ENCODE measurements at places on chromosomes 6 and 20.
A peak's percentile ranks its signal among the peaks of the same experiment; 100 is the strongest.

GRCh38 chr6:100913400-100914276, 32.5 kb upstream of the ASCC3 start:
- no peak for DNase-seq

DNA sequence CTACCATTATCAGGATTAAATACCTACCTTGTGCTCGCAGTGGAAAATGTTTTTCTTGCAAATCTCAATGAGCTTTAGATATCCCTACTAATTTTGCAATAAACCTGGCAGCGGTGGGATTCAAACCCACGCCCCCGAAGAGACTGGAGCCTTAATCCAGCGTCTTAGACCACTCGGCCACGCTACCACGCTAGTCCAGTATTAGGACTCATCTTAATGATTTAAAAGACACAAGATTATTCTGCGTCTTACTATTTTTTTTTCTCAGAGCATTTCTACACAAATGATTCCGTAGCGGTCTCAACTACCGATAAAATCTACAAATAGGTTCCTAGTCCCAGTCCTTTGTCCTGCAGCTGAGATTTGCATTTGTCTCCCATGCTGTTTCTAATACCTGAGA, 35.2 kb upstream of the ZSCAN23 start:
- no peak for DNase-seq

GRCh38 chr6:165654144-165654543, 8.9 kb downstream of the PDE10A start:
- DNase-seq = no peak

GRCh38 chr6:31386977-31387376, 16.4 kb upstream of the MICA start:
- no peak for DNase-seq

- peak; percentile 85 for DNase-seq
Observed at GRCh38 chr6:119078376-119079282, at the start of gene FAM184A. TSS of gene FAM184A (minus strand) at chr6:119078664. CDS start at chr6:119078299, 365 bp downstream.
